CD4-positive, alpha-beta T cell treated with Interleukin-21 for 1 hour (primary cell): ENCODE measurements at places on chromosomes 1 and 21.

GRCh38 chr1:187203257-187203656 is 374.5 kb downstream of the PLA2G4A start:
- DNase-seq = no peak

- no peak for DNase-seq
Observed at GRCh38 chr1:83725735-83726360, 273.1 kb downstream of the TTLL7 start.

DNA sequence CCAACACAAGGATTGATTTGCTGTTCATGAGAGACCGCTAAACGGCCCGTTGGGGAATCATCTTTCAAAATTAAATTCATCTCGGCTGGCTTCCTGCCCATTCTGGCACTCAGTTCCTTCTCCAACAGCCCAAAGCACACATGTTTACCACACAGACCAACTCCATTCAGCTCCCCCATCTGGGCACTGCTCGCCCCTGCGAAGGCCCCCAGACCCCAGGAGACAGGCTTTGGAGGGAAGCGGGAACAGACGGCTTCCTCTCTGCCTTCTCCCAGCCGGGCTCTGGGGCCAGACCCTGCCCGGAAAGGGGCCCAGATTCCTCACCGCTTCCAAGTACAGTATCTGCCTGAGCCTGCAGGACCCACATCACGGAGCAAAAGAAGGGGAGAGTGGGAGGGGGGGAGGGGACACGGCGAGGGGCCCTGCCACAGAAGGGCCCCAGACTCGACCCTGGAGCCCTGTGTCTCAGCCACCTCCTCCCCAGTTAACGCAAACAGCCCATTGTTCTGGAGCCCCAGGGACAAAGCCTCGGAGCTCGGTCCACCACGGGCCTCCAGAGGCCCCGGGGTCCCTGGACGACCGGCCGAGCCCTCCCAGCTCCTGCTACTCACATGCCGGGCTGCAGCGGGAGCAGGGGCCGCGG is 660 bp downstream of the MEGF6 start:
- no peak for DNase-seq

DNA sequence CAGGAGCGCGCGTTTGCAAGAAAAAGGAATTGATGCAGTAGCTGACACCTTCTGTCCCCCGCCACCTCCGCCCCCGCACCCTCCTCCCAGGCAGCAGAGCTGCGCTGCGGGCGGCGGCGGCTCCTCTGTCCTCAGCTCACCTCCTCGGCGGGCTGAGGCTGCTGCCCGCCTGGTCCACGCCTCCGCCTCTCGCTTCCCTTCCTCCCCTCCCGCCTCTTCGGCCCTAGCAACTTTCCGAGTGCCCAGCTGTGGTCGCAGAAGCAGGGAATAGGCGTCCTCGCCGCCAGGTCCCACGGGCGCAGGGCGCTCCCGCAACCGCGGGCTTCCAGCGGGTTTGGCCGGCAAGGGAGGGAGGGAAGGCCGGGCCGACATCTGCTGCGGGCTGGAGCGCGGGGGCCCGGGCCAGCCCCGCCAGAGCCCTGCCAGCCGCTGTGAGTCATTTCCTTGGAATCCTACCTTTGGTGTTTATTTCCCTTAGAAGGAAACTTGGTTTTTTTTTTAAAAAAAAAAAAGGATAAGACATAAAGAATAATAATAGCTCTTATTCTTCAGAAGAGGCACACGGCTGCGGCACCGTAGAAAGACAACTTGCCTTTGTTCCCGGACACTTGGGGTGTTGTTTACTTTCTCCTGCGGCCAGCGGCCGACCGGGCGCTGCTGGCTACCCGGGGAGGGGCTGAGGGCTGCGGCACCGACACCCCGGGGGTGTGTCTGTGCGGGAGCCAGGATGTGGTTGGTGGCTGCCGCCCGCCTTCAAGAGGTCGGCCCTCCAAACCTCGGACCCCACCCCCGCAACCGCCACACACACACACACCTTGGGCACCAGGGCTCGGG is 1.1 kb downstream of the SERTAD4 start:
- no peak for DNase-seq

- DNase-seq = no peak
Observed at GRCh38 chr1:219000631-219001030, 173.0 kb upstream of the LYPLAL1 start.

- peak; percentile 32 for DNase-seq
Observed at GRCh38 chr1:115642168-115643072, 650 bp downstream of the VANGL1 start.

GRCh38 chr1:63866084-63866483 is 92.3 kb downstream of the ROR1 start:
- no peak for DNase-seq
